Mesothelial cell of epicardium (in vitro differentiated cells): ENCODE measurements at places on chromosomes 16 and 17.

DNA sequence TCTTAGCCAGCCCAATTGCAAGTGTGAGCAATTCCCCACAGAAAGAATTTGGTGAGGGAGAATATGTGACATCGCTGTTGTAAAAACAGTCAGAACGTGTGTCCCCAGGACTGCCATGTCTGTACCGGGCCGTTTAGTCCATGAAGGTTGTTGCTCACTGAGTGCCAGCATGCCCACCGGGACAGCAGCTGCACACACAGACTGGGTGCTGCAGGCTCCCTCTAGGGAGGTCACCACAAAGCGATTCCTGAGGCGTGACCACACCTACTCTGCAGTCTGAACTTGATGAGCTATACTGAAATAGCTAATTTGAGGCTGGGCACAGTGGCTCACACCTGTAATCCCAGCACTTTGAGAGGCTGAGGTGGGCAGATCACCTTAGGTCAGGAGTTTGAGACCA is 44.1 kb upstream of the ADORA2B start:
- DNase-seq: no peak

DNA sequence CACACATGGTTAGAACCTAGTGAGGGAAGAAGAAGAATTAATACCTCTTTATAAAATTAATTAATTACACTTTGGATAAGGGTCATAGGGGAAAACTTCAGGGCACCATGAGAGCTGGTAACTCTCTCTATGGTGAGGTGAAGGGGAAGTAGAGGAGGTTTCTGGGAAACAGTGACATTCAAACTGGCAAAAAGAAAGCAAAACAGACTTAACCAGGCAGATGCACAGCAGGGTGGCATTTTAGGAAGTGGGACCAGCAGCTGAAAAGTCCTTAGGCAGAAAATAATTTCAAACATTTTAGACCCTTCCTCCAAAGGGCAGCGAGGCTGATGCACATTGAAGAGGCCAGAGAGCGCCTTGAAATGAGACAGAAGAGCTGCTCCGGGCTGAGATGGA is 157.8 kb downstream of the CDH13 start:
- no peak for DNase-seq

DNA sequence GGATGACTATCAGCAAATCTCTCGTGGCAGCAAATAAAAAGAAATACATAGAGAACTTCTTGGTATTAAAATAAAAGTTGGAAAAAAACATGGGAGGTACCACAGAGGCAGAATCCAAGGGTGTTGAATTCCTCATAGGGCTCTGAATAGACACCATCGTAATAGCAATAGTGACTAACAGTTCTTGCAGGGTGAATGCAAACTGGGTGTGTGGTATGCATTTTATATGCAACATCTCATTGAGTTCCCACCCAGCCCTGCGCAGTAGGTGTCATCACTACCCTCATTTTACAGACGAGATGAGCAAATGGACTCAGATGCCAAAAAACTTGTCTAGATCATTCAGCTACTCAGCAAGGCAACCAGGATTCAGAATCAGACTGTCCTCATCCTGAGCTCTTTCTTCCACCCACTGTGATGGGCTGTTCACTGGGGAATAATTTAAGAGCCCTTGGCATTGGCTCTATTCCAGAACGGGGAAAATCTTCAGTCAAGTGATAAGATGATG is 354.6 kb upstream of the CDH11 start:
- no peak for DNase-seq

DNA sequence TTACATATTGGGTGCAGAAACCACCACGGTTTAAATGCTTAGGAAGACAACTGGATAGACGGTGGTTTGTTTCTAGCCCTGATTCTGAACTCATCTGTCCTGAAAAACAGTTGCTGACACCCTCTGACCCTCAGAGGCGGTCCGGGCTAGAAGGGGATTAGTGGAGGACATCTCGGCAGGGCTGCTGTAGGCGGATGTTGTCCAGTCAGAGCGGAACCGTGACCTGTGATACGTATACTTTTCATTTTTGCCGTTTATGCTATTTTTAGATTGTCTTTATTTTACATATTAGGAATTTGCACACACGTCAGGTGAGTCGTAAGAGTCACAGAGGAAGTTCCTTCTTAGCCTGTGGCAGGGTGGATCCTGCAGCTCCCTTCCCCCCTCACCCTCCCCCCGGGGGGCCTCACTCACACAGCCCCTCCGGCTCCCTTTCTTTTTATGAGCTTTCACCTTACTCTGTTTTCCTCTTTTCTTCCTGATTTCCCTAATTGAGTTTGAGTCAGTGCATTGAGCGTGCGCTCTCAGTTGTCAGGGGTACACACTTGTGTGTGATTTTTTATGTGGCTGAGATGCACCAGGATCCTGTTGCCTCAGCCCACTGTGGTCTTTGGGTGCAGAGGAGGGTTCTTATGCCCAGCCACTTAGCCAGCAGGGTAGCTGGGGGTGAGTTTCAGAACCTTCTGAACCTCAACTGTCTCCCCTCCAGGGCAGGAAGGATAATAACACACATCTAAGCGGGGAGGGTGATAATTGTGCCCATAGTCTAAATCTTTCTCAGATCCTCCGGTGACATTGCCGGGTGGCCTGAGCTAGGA is 211.1 kb upstream of the CHMP6 start:
- DNase-seq: no peak

DNA sequence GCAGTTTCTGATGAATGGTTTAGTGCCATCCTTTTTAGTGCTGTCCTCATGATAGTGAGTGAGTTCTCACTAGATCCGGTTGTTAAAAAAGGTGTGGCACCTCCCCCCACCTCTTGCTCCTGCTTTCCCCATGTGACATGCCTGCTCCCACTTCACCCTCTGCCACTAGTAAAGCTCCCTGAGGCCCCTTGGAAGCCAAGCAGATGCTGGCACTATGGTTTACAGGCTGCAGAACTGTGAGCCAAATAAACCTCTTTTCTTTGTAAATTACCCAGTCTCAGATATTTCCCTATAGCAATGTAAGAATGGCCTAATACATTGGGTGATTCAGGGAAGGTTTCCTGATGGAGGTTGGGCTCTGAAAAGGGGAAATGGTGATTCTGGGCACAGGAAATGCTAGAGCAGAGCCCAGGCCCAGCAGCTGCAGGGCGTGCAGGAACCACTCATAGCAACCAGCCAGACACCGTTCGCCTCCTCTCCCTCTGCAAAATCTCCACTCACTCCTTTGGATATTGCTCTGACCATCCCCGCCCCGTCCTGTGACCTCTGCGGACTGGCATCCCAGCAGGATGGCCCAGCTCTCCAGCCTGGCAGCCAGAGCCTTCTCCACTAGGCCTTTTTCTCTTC is 2.6 kb upstream of the ADORA2B start:
- DNase-seq: no peak

DNA sequence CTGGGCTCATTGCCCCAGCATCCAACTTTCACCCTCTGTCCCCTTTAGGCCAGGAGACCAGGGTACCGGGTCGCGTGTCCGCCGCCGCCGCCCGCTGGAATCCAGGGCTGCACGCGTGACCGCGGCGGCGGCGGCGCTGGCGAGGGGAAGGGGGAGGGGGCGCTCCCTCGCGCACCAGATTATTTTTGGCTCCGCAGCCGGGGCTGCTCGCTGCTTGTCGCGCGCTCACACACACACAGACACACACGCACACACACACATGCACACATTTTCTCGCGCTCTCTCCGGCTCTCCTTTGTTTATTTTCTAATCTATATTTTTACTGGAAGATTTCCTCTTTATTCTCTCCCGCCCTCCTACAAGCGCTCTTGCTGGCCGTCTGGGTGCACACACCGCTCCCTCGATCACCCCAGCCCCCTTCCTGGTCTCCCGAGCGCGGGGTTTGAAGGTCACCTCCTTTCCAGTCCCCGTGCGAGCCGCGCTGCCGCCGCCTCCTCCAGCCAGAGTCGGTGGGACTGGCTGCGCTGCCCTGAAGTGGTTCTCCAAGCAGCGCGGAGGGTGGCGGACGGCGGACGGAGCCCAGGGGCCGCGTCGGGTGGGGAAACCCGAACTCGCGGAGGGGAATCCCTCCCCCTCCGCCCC is 921.4 kb upstream of the EEF2KMT start:
- no peak for DNase-seq

DNA sequence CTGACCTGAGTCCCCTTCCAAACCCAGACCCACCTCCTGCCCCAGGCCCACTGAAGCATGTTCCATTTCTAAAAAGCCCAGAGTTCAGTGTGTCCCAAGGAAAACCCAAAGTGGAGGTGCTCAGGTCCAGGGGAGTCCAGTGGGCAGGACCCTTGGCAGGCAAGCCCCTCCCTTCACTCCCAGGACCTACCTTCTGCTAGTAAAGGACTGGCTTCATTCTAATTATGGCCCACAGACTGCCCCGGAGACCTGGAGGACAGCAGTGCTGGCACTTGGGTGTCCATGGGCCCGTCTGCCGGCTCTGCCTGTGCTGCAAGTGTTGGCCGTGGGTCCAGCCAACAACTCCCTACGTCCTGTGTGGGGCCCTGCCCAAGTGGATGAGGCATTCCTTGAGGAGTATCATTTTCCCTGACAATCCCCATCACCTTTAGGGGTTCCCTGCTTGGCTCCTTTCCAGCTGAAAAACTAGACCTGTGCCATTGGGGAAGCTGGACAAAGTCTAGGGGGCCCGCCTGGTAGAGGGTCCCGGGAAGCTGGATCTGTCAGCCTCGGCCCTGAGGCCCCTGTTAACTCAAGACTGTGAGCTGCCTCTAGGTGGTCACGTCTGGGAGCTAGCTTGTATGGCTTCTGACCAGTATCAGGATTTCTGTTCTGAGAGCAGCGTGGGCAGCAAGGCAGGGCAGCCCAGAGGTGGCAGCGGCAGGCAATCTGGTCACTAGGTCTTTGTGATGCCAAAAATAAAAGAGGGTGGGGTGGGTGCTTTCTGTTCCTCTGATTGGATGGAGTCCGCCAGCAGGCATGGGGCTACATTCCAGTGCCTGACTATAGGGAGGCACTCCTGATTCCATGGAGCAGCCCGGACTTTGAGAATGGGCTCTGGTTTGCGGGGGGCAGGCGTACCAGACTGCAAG is 8.2 kb downstream of the CBX2 start:
- DNase-seq: no peak

DNA sequence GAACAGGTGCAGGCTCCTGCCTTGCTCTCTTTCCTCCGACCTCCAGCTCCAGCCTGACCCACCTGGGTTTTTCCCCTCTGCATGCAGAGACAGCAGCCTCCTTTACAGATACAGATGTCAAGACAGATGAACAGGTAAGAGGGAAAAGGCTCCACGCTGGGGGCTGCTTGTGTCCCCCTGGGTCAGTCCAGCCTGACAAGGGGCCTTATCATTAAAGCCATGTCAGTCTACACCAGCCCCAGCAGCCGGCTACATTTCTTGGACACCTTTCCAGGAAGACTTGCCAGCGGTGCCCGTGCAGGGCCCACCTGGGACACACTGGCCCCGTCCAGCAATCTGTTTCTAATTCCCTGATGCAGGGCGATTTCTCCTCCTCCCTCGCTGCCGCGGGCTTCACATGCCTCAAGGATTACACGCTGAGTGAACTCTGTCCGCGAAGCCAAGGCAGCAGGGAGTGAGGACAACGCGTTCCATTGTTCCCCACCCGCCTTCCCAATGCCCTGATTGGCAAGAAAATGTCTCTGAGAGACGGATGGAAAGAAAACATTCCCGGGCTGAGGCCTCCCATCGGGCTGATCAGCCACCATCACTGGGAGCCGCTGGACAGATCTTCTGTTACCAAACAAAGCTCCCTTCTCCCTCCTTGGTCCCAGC is 184.7 kb downstream of the C16orf95 start:
- DNase-seq: no peak

GRCh38 chr17:6166492-6167179 is 96.5 kb downstream of the WSCD1 start:
- no peak for DNase-seq

DNA sequence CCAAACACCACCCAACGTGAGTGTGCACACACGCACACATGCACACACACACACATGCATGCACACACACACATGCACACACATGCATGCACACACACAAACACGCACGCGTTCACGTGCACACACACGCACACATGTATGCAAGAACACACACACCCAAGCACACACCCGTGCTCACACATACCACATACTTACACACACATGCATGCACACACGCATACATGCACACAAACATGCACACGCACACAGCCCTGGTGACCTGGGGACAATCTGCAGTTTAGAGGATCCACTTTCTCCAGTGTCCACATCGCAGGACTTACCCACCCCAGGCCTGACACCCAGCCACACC is 6.2 kb downstream of the USH1G start:
- DNase-seq: no peak

GRCh38 chr16:84834403-84834772 is 14.6 kb downstream of the CRISPLD2 start:
- no peak for DNase-seq

- no peak for DNase-seq
Observed at GRCh38 chr16:84367297-84367680, 1.0 kb upstream of the ATP2C2 start.

DNA sequence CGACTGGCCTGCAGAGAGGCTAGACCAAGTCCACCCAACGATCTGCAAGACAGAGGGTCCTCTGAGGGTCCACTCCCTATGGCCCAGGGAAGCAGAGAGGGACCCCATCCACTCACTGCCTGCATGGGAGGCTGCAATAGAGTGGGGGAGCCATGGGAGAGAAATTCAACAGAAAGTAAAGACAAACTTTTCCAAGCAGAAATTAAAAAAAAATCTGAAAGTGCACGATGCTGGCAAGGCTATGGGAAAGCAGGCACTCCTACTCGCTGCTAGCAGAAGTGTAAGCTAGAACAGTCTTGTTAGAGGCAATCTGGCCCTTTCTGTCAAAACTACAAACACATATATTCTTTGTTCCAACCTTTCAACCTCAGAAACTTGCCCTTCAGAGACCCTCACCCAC is 85.4 kb downstream of the GAS7 start:
- no peak for DNase-seq
